Right kidney (tissue), 9 donors: ENCODE measurements at places on chromosomes 6 and 20.

DNA sequence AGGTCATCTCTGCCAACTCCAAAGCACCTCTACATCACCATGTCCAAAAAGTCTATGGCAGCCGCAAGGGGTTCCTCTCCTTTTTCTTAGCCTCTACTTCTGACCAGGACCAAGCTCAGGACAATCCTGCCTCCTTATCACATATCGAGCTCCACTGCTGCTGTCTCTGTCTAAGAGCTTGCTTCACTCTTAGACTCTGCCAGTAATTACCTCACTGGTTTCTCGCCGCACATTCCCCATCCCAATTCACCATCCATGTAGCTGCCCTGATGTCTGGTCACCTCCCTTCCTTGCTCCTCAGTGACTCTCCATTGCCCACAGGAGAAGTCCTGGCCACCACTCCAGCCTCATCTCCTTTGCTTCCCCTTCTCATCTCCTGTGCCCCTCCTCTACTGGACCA, 24.1 kb upstream of the PI16 start:
- no peak for DNase-seq

DNA sequence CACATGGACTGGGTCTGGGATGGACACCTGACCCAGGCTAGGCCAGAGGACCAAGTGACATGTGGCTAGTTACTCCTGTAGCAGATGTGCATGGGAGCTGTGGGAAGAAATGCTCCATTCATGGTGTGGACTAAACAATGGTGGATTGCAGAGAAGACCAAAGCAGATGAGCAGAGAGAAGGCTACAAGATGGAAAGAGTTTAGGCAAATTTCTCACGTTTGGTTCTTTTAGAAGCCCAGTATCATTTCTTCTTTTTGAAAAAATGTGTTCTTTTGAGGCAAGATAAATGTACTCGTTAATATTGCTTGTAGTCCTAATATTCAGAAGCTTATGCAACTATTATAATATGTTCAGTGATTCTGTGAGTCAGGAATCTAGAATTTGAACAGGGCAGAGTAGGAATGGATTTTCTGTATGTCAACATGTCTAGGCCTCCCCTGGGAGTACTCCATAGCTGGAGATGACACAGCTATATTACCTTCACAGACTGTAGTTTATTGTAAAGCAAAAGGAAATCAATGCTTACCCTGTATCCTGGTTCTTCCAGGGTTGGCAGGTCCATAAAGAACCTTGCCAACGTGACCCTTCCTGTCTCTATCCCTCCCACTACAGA, 2.3 kb upstream of the BTN2A1 start:
- DNase-seq = no peak

DNA sequence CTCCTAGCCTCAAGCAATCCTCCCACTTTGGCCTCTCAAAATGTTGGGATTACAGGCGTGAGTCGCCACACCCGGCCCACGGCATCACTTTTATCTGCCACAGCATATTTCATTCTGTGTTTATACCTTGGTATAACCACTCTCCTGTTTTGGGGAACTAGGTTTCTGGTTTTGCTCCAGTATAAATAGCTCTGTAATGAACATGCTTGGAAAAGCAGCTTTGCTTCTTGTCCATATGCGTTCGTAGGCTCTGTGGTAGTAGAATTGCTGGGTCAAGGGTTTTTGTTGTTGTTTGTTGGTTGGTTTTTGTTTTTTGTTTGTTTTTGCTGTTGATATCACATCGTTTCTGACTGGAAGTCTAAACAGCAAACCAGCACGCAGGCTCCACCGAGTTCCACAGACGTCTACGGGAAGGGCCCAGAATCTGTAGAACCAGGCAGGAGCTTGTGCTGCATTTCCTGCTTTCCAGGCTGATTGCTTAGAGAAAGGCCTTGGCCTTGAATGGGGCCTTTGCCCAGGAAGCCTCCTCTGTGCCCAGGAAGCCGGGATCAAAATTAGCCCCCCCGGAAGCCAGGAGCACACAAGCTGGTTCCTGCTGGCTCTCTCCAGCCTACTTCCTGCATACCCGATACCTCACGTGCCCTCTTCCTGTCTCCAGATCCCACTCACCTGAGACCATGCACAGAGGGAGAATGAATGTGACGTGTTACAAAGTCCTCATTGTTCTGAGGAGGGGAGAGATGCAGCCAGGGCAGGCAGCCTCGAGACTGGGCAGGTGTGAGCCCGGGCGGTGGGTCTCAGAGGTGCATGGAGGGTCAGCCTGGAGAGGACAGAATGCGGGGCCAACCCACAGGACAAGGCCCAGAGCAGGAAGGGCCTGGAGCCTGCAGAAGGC, 34.7 kb downstream of the AAR2 start:
- DNase-seq = no peak

DNA sequence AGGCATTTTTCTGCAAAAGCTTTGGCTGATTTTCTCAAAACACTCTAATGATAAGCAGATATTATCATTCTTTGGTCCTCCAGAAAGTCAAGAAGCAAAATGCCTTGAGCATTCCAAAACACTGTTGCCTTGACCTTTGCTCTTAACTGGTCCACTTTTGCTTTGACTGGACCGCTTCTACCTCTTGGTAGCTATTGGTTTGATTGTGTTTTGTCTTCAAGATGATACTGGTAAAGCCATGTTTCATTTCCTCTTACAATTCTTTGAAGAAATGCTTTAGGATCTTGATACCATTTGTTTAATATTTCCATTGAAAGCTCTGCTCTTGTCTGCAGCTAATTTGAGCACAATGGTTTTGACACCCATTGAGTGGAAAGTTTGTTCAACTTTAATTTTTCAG, 35.6 kb upstream of the SDHAF4 start:
- DNase-seq = no peak

GRCh38 chr6:130980310-130981032, 82.6 kb downstream of the EPB41L2 start:
- no peak for DNase-seq

DNA sequence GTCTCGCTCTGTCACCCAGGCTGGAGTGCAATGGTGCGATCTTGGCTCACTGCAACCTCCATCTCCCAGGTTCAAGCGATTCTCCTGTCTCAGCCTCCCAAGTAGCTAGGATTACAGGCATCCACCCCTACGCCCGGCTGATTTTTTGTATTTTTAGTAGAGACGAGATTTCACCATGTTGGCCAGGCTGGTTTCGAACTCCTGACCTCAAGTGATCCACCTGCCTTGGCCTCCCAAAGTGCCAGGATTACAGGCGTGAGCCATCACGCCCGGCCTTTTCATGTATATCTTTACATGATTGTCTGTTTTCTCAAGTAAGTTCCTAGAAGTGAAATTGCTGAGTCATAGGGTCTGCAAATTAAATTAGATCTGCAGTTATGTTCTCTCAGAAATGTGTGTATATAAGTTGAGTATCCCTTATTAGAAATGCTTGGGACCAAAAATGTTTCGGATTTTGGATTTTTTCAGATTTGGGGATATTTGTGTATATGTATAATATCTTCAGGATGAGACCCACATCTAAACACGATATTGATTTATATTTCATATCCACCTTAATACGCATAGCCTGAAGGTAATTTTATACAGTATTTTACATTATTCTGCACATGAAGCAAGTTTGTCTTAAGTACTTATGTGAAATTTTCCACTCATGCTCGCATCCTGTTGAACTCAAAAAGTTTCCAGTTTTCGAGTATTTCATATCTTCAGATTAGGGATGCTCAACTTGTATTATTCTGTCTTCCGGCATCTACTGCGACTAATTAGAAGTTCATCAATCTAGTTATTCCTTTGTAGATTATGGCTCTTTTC, 40.4 kb downstream of the TAB2 start:
- DNase-seq = no peak

- DNase-seq = no peak
Observed at GRCh38 chr20:54063992-54064676, 6.3 kb downstream of the BCAS1 start.

- DNase-seq = no peak
Observed at GRCh38 chr20:57189713-57190112, 76.7 kb downstream of the BMP7 start.

GRCh38 chr20:1929460-1929859, 34.3 kb downstream of the SIRPA start:
- DNase-seq = no peak

- no peak for DNase-seq
Observed at GRCh38 chr6:156474507-156475120, 302.6 kb upstream of the ARID1B start.

DNA sequence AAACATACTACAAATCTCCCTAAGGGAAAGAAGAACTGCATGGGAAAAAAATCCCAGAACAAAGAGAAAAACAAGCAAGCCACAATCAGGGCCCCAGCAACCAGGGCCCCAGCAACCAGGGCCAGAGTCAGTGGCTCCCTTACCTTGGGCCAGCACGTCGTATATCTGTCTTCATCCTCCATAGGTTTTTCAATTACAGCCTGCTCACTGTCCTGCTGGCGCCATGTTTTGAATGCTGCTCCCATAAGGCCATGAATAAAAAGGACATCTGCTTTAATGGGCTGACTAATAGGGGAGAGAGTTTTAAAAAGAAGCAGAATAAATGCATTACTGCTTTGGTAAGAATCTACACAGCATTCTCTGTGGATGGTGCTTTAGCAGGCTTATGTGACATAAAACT, 49.2 kb downstream of the SERAC1 start:
- DNase-seq = no peak

DNA sequence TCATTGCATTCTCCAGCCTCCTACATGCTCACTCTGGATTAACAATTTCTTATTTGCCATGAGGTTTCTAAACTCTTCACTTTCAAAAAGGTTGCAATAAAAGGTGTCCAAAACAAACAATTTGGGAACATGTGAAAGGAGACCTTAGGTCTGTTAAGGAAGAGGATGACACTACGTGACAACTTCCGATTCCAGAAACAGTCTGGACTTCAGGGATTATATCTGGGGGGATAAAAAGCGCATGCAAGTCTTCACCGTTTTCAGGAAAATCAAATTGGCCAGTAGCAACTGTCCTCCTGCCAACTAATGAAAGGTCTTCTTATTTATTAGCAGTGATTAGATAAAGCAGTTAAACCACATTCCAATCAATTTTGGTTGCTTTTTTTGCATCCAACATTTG, 1.8 kb downstream of the ZDHHC14 start:
- DNase-seq = no peak

GRCh38 chr6:100726666-100727065, 154.5 kb downstream of the ASCC3 start:
- DNase-seq = no peak

GRCh38 chr20:45485388-45485787, 15.8 kb downstream of the WFDC2 start:
- no peak for DNase-seq

- DNase-seq = no peak
Observed at GRCh38 chr6:1837826-1838225, 228.1 kb downstream of the FOXC1 start.

DNA sequence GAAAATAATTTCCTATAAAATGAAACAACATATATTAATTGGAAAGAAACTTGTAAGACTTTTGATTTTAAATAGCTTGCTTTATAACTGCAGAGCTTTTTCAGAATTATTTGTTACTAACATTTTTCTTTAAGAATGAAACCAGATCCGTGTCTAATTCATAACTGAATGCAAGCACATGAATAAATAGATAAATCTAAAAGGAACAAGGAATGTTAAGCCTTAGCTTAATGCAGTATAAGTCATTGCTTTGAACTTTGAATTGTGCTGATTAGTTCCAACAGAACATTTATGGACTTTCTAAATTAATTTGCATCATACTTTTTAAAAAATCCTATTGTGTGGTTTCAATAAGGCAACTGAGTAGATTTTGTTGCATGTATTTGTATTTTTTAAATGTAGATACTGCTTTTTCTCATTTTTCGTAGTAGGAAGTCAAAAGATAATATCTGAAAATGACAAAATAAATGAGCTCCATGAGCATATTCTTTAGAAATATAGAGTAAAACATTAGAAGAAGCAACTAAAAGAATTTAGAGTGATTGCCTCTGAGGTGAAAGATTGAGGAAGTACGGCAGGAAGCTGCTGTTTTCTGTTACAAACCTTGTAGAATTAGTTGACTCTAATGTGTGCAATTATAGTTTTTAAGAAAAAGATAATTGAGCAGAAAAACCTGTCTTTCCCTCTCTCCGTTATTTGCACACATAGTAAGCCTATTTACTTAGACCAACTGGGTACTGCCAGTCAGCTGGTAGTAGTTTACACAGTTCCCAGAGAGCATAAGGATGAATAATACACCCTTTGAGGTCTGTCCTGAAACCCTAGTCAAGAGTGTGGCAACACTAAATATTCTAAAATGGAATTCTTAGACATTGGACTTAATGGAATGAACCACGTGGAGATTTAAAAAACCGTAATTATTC, 32.6 kb upstream of the SLC35D3 start:
- DNase-seq = no peak

GRCh38 chr6:125584468-125584939, 164.9 kb upstream of the HEY2 start:
- DNase-seq = peak; percentile 18

GRCh38 chr6:124970243-124970642, 8.0 kb downstream of the RNF217 start:
- DNase-seq = no peak

- no peak for DNase-seq
Observed at GRCh38 chr6:109261811-109262210, 120.5 kb downstream of the CD164 start.

- no peak for DNase-seq
Observed at GRCh38 chr20:59042151-59042795, at the start of gene PRELID3B. Gene PRELID3B, minus strand, starts transcription at chr20:59042786. Its CDS starts 56 bp downstream, at chr20:59042730.

- no peak for DNase-seq
Observed at GRCh38 chr20:13758884-13759283, 25.8 kb downstream of the ESF1 start.

DNA sequence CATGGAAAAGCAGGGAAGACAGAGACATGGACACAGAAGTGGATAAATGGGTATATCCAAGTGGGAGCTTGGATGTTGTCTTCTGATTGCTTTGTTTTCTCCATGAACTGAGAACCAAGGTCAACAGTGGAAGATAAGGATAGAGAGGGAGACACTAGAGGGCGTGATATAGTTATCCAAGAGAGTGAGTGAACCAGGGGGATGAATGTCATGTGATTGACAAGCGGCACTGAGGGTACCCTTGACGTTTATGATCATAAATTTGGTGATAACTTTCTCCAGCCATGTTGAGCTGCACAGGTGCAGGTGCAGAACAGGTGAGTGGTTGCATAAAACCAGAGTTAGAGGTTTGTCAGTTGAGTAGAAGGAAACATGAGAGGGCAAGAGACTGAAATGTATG, 20.7 kb downstream of the EBF4 start:
- no peak for DNase-seq

DNA sequence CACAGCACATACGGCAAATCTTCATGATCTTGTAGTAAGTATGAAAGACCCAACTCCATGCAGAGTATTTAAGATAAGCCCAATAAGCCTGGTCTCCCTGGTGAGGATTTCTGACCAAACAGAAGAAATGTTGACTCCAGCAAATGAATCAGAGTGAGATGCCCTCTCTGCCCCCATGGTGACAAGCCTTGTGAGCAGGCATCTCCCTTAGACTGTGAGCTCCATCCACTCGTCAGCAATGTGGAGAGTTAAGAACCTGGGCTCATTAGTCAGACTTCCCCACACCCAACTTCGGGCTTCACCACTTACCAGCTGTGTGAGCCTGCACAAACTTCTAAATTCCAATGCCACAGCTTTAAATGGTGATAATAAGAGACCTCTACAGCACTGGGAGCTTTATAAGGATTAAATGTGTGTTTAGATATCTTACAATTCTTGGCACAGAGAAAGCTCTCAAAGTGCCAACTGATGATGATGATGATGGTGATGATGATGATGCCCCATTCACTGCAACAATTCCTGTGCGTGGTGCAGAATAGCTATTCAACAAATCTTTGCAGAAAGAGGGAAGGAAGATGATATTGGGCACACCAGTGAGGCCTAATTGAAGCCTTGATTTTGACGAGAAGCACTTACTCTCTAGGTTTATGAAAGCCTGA, 253.4 kb upstream of the TAB2 start:
- DNase-seq = no peak

- no peak for DNase-seq
Observed at GRCh38 chr6:13468839-13469238, 18.6 kb downstream of the GFOD1 start.

- DNase-seq = no peak
Observed at GRCh38 chr20:60249436-60249835, 291.2 kb downstream of the CDH26 start.
